EL (cell line): ENCODE measurements at places on chromosomes 7 and 10.

- DNase-seq, result no peak
Observed at GRCh38 chr7:36638140-36638539, 86.2 kb downstream of the AOAH start.

DNA sequence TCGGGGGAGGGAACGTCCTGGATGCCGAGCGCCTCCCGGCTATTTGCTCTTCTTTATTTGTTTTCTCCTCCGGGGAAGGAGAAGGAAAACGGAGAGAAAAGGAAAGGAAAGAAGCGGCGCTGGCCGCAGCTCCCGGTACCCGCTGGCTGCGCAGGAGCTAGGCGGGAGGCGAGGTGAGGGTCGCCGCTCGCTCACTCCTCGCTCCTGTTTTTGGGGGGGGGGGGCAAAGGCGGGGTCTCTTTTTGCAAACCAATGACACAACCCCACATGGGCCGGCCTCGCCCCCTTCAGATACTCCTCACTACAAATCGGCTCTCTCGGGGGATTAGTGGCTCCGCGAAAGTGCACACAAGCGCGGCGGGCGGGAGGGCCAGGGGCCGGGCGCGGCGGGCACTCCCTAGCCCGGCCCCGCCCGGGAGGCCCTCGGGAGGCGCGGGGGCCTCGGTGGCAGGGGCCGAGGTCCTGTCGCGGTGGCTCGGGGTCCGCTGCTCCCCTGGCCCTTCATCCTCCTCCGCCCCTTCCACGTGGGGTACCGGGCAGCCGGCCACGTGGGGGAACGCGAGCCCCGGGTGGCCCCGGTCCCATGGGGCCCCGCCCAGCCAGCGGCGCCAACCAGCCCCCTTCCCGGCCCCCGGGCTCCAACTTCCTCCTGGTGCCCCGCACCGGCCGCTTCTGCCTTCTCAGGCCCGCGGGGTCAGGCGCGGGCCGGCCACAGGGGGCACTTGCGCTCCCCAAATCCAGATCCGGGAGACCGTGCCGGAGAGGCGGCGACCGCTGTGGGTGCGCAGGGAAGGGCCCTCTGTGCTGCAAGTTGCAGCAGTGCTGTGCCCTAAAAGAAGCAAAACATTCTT is 718 bp upstream of the CTBP2 start:
- DNase-seq, result peak; percentile 91

- DNase-seq, result no peak
Observed at GRCh38 chr7:70660154-70660818, 471.7 kb upstream of the GALNT17 start.

GRCh38 chr7:135966341-135967043 is 10.7 kb downstream of the MTPN start:
- DNase-seq, result no peak

GRCh38 chr7:919114-919442 is 35.4 kb downstream of the ADAP1 start:
- DNase-seq, result no peak
